ENCODE measurements at places on chromosomes 3 and 15. TPM values are rescaled to one million over a fixed set of nuclear protein-coding genes. Genes with fewer than 3 reads are reported as not detected.

The PTX3 gene
- total RNA-seq = 5.6 TPM

The SLC2A2 gene
- total RNA-seq = under 0.01 TPM

The LMOD3 gene
- 90.3 TPM for total RNA-seq

The MOBP gene
- not detected for total RNA-seq

The SLCO3A1 gene
- 1.7 TPM for total RNA-seq

The CDHR4 gene
- not detected for total RNA-seq

The EXD1 gene
- total RNA-seq = not detected

The APH1B gene
- 10.4 TPM for total RNA-seq

The SLC22A14 gene
- total RNA-seq = 0.18 TPM

The POPDC2 gene
- 16.1 TPM for total RNA-seq

The ITPKA gene
- 0.35 TPM for total RNA-seq

The KBTBD8 gene
- total RNA-seq = 3.2 TPM

Data from muscle of leg (tissue), 16 donors.